ENCODE measurements at places on chromosomes 3 and 15.

GRCh38 chr15:88299497-88299896, 43.0 kb upstream of the NTRK3 start:
- no peak for DNase-seq

DNA sequence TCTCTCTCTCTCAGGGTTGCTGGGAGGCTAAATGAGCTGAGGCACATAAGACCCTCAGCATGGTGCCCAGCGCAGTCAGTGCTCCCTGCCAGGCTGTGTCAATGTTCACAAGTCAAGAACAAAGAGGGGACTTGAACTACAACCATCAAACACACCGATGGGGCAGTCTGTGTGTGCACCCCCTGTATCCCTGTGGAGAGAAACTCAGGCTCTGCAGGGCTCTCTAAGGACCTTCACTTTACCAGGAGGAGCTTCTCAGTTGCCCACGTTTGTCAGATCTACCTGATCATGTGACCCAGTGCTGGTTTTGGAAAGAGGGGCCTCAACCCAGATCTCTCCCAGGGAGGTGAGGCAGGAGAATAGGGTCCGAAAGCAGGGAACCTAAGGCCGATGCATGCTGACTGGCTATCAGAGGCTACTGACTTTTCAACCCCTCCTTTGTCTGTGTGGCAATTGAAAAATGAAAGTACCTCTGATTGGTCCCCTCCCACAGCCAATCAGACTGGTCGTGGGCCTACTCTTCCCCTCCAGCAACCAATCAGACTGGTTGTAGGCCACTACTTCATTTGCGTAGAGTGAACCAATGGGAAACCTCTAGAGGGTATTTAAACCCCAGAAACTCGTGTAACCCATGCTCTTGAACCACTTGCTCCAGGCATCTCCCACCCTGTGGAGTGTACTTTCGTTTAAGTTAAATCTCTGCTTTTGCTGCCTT, 34.0 kb downstream of the RHCG start:
- DNase-seq = no peak

DNA sequence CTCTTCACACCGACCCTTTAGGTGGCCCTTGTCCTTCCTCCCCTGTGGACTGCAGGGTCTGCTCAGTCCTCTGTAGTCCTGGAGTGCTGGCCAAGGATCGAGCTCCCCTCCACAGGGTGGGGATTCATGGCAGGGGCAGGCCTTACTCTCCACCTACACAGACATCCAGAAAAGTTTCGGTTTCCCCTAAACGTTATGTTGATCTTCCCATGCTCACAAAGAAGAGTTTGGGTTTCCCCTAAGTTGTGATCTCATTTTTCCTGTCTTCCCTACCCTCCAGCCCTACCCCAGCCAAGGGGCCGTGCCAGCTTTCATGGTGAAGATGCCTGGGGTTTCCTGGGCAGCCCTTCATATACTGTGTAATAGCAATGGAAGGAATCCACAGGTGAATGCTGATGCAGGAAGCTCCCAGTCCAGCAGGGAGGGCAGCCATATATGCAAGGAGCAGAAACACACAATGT, 10.3 kb downstream of the STOML1 start:
- no peak for DNase-seq

DNA sequence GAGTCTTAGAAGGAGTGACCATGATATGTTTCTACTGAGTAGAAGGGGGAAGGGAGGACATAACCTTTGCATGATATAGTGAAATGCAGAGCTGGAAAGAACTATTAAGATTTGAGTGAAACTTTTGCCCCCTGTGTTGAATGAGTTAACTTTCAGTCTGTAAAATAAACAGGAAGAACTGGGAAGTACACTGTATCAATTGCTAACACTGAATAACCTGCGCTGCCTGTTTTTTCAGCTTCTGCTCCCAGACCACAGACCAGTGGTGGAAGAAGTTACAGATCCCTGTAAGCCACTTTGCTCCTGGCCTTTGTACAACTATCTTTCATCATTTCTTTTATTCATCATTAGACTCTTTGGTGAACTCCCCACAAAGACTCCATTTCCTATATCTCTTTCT, 3.6 kb upstream of the LRCH3 start:
- no peak for DNase-seq

DNA sequence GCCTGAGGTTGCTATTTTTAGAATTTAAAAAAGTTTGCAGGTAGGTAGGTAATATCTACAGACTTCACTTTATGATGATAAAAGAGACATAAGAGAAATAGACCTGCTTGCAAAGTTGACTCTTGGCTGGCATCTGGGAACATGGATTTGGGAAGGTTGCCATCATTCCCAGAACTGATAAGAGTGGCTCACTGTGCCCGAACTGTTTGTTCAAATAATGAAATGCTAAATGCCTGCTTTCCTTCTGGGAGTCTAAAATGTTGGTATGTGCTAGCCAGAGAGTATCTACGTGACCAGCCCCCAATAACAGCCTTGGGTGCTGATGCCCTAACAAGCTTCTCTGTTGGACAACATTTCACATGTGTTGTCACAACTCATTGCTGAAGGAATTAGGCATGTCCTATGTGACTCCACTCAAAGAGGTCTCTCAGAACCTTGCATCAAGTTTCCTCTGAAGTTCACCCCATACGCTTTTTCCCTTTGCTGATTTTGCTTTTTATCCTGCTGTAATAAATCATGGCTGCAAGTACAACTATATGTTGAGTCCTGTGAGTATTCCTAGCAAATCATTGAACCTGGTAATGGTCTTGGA, 95.5 kb downstream of the FHIT start:
- DNase-seq = no peak

- DNase-seq = no peak
Observed at GRCh38 chr3:114958930-114959329, 188.2 kb downstream of the ZBTB20 start.

DNA sequence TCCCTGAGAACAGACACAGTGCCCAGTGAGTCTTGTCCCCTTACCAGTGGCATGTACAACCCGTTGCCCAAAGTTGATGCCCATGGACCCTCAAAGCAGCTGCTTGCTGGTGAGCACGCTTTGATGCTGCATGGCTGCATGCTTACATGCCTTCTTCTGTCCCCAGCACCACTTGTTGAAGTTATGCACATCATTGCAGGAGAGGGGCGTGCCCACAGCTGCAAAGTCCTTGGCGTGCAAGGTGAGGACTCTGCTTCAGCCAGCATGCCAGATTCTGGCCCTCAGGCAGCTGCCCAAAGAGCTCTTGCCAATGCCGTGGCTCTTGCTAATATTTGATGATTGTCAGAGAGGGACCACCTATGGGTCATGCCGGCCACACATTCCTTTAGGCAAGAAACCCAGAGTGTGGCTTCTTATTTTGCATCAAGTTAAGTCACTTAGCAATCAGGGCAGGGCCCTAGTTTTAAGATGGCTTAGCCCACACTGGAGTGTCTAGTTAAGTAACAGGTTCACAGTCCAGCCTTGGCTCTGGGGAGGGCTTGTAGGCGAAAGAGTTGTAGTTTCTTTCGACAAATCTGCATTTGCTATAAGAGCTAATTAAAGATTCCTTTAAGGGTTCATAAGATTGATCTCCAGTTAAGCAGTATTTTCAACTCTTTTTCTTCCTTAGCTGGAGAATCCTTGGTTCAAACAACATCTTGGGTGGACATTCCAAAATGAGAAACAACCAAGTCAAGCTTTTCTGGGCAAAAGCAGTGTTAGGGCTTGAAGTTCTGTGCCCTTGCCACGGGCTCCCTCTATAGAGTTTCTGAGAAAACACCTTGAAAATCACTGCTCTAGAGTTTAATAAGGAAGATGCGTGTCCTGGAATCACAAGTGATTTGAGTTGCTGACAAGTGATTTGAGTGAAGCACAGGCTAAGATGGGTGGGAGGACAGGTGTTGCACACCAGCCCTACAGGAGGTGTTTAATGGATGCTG, 128.6 kb downstream of the SLCO3A1 start:
- no peak for DNase-seq

GRCh38 chr3:48352546-48352945, 19.1 kb upstream of the SPINK8 start:
- no peak for DNase-seq

DNA sequence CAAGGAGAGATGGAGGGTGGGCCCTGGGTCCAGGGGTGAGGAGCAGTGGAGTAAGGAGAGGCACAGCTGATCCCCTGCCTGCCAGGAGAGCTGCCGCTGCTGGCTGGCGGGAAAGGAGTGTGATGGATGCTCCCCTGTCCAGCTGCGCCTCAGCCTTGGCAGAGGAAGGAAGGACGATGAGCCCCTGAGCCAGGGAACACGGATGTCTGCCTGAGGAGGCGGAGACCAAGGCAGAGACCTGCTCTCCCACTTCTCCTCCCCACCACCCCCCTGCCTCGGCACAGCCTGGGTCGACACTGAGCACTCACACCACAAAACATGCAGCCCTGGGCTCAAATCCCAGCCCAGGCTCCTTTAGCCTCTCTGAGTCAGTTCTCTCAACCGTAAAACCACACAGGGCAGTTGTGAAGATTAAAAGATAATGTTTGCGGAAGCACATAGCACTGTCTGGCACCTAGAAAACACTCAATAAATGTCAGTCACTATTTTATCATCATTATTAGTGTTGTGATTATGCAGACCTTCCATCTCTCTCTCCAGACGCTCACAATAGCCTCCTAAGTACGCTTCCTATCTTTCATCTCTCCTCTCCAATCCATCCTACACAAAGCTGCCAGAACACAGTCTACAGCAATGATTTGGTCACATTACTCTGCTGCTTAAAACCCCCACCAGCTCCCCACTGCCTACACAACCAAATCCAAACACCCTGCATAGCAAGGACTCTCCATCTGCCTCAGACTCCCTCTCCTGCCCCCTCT, 52.2 kb downstream of the SEMA5B start:
- DNase-seq = no peak

GRCh38 chr3:117842086-117842485, 1132.5 kb downstream of the TUSC7 start:
- no peak for DNase-seq

- no peak for DNase-seq
Observed at GRCh38 chr15:78830514-78831228, 19.4 kb upstream of the ADAMTS7 start.

- DNase-seq = no peak
Observed at GRCh38 chr15:29106116-29106515, 163.5 kb downstream of the NSMCE3 start.

DNA sequence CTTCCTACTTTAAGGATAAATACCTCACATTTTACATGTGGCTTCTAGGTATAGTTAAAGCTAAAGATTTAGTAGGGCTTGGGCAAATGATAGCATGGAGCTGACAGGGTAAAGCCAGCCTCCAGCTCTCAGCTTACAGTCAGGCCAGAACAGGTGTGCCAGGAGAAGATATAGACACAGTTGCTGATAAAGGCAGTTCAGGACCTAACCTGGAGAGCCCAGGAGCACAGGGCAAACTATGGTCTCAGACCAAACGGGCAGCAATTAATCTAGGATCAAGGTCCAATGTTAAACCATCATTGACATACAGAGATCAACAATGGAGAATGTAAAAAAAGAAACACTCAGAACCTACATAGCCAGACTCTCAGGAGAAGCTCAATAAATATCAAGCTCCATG, 4.0 kb downstream of the WDR49 start:
- DNase-seq = no peak

- DNase-seq = no peak
Observed at GRCh38 chr15:57747206-57747896, 40.8 kb downstream of the POLR2M start.

DNA sequence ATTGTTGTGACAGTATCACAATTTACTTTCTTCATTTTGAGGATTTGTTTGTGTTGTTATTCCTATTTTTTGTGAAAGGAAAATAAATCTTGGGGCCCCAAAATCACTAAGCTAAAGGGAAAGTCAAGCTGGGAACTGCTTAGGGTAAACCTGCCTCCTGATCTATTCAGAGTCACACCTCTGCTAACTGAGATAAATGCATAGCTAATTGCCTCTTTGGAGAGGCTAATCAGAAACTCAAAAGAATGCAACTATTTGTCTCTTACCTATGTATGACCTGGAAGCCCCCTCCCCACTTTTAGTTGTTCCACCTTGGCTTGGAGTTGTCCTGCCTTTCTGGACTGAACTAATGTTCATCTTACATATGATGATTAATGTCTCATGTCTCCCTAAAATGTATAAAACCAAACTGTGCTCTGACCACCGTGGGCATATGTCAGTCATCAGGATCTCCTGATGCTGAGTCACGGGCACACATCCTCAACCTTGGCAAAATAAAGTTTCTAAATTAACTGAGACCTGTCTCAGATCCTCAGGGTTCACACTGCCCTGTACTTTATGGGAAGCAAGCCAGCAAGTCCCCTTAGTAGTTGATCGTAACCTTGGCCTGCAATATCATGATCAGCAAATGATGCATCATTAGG, 523.2 kb upstream of the GOLIM4 start:
- no peak for DNase-seq

- no peak for DNase-seq
Observed at GRCh38 chr3:79521221-79521848, 246.5 kb downstream of the ROBO1 start.

DNA sequence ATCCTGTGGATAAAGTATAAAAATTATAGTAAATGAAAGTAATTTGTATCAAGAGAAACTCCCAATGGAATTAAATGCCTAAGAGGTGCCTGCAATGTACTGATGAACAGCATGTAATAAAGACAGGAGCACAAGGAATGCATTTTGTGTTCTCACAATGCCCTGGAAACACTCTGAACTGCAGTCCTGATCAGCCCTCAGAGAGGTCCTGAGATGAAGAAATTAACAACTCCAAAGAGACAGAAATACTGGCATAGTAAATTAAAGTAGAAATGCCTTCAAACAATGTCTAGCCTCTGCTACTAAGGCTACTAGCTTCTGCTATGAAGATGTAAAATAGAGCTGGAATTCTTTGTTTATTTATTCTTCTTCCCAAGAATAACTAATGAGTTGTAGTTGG, 59.9 kb downstream of the CFAP20DC start:
- no peak for DNase-seq

- no peak for DNase-seq
Observed at GRCh38 chr3:43418601-43419272, 132.4 kb downstream of the SNRK start.

- DNase-seq = no peak
Observed at GRCh38 chr3:94420931-94421330, 358.1 kb downstream of the NSUN3 start.

GRCh38 chr15:75577401-75578172, 1.5 kb downstream of the PTPN9 start:
- no peak for DNase-seq

GRCh38 chr3:121723485-121723884, 26.1 kb downstream of the GOLGB1 start:
- DNase-seq = no peak

DNA sequence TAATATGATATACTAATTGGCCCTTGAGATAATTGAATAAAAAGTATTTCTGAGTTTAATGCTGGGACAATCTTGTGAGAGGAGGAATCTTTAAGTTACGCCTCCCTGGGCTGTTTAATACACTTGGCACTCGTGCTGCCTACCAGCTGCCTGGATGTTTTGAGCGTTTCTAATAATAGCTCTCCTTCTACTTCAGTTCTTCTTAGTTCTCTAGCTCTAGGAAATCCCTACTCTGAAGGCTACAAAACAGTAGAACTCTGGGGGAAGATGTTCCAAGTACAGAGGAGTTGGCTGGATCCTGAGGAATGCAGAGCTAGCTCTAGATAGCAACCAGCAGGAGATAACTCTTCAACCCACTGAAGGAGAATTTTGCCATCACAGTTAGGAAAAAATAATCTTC, 3.5 kb downstream of the NAALADL2 start:
- DNase-seq = no peak

- no peak for DNase-seq
Observed at GRCh38 chr3:23459465-23459864, 256.3 kb downstream of the UBE2E2 start.

- no peak for DNase-seq
Observed at GRCh38 chr3:196273655-196274054, 13.9 kb downstream of the PCYT1A start.

GRCh38 chr15:58526647-58527192, 94.9 kb downstream of the LIPC start:
- no peak for DNase-seq
